ENCODE measurements at places on chromosomes 12 and 14.

GRCh38 chr14:104512061-104512460 is 67.5 kb upstream of the C14orf180 start:
- no peak for DNase-seq

DNA sequence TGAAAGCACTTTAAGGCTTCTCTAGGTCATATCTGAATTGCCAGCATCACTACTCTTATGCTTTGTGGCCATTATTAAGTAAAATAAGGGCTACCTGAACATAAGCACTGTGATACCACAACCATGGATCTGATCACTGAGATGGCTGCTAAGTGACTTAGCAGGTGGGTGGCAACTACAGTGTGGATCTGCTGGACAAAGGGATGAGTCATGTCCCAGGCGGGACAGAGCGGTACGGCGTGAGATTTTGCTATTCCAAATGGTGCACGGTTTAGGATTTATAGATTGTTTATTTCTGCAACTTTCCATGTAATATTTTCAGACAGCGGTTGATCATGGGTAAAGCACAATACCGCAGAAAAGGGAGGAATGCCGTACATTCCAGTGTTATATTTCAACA is 39.4 kb downstream of the MLXIP start:
- no peak for DNase-seq

DNA sequence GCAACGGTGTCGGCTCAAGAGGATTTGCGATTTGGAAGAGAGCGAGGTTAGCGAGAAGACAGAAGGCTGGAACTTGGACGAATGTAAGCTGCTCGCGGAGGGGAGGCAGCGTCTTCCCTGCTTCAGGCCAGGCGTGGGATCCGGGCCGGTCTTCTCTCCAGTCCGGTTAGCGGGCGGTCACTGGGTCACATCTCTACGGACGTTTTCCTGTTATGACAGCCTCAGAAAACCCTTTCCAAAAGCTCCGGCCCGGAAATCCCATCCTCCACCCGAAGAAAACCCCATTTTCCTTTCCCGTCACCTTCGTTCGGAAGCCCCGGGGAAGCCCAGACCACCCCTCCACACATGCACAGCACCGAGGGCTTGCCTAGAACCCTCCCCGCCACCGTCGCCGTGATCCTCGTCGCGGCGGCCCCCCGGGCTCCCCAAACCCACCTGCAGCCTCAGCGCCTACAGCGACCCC is 268 bp downstream of the NDUFB1 start:
- DNase-seq, result no peak

GRCh38 chr14:94398182-94398479 is 9.7 kb upstream of the SERPINA1 start:
- DNase-seq, result no peak

GRCh38 chr14:79608446-79608845 is 602.9 kb downstream of the DIO2 start:
- no peak for DNase-seq

DNA sequence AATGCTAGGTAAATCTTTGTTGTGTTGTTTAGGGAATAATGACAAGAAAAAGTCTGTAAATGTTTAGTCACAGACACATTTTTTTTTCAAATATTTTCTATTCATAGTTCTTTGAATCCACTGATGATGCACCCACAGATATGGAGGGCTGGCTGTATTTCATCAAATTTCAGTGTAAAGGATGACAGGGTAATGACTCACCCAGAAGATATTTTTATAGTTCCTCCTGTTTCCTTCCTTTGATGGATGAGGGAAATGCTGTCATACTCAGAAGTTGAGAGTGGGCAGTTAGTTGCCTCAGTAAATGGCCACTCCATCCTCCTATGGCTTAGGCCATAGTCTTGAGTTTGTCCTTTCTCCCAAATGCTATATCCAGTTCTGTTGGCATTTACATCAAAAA is 76.9 kb upstream of the REP15 start:
- DNase-seq, result no peak

- DNase-seq, result no peak
These were observed 35.3 kb downstream of the VWF start for GRCh38 chr12:6088921-6089747.

GRCh38 chr14:55450124-55450523 is 9.7 kb upstream of the TBPL2 start:
- no peak for DNase-seq

DNA sequence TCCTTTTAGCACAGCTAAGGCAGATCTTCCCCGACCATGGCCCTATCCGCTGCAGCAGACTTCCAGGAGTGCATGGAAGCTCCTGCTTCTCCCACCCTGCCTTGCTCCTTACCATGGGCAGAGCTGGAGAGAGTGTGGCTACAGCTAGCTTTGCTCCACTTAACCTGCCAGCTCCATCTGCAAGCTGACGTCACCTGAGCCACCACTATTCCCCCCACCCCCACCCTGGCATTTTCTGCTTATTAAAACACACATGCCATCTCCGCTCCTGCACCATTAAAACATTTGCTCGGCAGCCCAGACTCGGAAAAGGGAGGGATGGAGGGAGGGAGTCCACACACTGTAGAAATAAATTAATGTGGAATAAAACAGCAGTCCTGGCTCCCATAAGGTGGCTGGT is 67.8 kb downstream of the TUNAR start:
- no peak for DNase-seq

DNA sequence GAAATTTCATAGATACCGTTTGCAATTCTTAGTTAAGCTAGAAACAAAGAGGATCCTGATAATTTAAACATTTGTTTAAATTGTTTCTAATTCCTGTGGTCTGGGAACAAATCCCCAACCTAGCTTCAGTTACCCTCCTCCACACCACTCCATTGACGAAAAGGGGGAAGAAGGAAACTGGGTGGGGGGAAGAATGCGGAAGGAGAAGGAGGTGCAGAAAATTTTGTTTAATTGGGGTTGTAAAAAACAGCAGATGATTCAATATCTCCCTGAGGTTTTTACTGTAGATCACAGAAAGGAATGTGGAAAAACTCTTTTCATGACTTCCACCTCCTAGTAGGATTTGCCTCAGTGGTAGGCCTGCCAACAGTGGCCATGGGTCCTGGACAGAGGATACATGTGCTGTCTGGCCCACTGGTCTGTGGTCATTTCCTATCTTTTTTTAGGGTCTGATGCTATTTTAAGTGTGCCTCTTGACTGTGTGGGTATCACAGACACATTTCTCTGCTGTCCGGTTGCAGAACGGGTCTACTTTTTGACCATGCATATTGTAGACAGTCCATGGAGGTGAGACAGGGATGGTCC is 122.9 kb upstream of the PCED1B start:
- no peak for DNase-seq

DNA sequence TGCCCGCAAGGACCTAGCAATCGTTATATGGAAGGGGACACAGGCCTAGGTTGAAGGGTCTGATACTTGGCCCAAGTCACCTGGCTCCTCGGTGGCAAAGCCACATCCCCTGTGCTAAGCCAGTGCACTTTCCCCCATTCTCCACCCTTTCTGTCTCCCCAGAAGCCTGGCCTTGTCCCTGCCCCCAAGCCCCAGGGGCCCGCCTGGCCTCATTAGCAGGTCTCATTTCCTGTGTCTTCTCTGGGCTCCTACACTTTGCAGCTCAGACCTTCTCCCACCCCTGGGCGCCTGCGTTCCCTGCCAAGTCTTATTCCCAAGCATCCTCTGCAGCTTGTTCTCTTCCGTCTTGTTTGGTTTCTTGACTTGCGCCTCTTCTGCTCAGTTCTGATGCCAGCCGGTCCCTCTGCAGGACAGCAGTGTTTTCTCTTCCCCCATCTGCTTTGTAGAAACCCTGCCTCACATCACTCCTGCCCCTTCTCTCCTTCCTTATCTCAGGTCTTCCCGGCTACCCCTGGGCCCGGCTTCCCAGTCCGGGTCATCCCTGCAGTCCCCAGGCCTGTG is 66.7 kb downstream of the SLC24A4 start:
- DNase-seq, result no peak

DNA sequence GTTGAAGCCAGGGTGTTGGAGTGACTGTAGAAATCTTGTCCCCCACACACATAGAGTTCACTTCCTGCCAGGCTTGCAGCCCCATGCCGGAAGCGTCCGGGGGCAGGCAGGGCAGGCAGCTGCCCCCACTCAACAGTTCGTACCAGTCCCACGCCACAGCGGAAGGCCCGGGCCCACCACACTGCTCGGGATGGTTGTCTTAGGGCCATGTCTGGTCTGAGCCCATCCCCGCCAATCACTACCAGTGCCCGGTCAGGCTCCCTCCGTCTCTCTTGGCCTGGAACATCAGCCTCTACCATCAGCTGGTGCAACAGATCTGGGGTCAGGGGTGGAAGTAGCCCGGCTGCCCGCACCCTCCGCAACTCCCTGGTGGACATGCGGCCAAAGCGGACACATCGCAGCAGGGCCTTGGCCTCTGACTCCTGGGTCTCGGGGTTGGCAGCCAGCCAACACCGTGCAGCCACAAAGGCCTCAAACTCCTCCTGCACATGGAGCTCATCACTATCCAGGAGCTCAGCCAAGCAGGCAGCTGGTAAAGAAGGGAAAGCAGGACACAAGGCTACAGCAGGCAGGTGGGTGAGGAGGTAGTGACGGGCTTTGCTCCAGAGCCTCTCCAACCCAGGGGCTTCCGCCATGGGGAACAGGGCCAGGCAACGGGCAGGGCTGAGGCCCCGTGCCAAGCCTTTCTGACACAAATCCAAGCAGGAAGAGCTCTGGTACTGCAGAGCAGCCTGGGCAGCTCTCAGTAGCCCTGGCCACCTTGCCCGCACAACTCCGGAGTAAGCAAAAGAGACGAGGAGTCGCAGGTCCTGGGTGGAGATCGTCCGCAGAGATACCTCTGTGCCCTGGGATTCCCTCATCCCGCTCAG is 5.9 kb downstream of the KLHL33 start:
- no peak for DNase-seq

DNA sequence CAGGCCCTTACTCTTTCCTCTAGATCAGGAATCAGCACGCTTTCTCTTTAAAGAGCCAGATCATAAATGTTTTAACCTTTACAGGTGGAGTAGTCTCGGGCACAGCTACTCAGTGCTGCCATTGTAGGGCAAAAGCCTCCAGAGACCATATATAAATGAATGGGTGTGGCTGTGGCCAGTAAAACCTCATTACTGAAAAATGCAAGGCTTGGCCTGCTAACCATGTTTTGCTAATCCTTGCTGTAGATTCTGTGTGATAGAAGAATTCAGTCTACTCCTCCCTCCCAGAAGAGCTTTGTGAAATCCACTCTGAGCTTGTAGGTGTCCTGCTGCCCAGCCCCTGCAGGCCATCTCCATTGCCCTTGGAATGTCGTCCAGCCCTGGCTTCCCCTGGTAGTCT is 58.1 kb downstream of the HSP90AA1 start:
- DNase-seq, result no peak

DNA sequence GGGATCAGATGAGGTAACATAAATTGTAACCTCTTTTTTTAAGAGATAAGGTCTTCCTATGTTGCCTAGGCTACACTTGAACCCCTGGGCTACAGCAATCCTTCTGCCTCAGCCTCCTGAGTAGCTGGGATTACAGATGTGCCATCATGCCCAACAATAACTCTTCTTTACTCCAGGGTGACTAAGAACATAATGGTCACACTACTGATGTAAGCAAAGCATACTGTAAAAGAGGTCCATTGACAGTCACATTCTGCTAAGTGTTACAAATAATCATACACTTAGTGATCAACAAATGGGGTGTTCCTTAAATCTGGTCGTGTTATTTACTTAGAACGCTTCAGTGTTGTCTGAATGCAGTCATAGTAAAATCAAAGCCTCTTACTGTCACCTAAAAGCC is 68.9 kb downstream of the EPS8 start:
- no peak for DNase-seq

DNA sequence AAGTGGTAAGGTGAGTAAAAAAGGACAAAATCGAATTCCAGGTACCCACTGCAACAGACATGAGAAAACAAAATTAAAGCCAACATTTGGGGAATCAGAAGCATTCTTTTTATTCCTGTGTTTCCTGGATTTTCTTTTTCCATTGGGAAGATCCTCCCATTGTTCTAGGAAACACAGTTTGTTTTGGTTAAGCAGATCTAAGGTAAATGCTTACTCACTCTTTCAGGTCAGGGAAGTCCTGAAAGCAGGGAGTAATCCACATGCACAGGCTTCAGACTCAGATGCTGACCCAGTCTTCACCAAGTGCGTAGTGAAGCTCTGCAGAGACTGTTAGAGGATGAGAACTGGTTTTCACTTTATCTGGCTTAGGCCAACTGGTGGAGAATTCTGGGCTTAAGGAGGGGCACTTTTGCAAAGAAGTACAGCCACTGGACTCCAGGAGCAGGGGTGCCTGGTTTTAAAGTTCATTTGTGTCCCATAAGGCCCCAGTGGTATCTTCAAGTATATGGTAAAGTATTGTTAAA is 57.7 kb downstream of the RPAP3 start:
- DNase-seq, result no peak

GRCh38 chr14:23694949-23695663 is 58.9 kb downstream of the DHRS2 start:
- no peak for DNase-seq

DNA sequence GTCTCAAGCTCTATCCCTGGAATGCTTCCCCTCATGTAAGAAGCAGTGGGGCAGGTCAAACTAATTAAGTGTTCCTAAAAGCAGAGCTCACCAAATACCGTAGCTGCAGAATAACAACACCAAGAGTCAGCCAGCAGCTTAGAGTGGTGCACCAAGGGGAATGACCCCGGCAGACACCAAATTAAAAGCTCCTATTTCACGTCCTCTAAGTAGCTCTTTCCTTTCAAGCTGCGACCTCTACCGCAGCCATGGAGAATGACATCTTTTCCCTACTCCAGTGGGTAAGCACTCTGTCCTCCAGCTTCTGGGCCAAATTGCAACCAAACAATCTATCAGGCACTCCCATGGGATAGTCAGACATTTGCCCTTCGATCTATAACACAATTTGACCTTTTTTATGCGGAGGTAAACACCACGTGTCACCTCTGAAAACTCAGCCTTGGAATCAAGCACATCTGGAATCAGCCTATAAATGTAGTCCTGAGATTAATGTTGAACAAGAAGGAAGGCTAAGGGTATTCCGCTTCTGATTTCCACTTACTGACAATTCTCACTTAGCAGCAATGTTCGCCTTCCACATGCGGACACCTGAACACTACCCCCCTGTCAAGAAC is 67.6 kb upstream of the CDKN3 start:
- no peak for DNase-seq

GRCh38 chr14:93811676-93812075 is 23.4 kb upstream of the PRIMA1 start:
- DNase-seq, result no peak

DNA sequence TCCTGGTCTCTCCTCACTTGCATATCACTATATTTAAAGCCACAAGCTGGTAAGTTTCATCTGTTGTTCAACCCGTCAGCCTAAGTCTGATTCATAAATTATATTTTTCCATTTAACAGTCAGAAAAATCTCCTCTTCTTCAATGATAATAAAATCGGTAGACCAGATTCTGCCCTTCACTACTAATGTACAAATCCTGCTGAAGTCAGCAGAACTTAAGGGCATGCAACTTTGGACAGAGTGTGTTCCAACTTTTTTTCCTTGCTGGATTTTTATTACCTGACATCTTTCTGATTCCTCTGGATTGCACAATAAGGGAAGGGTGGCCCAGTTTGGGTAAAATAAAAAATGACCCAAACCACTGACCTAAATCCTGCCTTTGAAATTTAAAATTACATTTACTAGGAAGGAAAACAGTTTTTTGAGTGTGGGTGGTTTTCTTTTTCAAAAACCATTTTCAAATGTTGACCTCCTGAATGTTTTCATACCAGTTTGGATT is 125.4 kb upstream of the DIO2 start:
- no peak for DNase-seq

GRCh38 chr14:91177073-91178034 is 63.5 kb downstream of the DGLUCY start:
- DNase-seq, result peak; percentile 69

GRCh38 chr12:102433304-102433703 is 47.1 kb downstream of the IGF1 start:
- no peak for DNase-seq

- no peak for DNase-seq
These were observed 54.4 kb downstream of the EFCAB11 start for GRCh38 chr14:89899917-89900663.
